ENCODE measurements at places on chromosomes 16 and 17.

GRCh38 chr17:31452561-31453110 lies 61.2 kb downstream of the RAB11FIP4 start:
- no peak for DNase-seq

DNA sequence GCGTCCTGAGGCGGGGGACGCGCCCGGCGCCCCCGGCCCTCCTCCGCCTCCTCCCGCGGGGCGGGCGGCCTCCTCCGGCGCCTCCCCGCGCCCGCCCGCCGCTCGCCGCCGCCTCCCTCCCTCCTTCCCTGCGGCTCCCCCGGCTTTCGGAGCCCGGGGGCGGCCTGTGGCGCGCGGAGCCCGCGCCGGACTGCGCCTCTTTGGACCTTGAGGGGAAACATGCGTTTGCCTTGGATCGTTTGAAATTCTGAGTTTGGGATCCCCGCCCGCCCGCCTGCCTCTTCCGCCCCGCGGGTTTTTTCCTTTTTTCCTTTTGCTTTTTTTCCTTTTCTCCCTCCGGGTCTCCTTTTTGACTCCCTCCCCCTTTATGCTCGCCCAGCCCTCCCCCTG lies 390 bp downstream of the ZNRF1 start:
- DNase-seq = peak; percentile 64

DNA sequence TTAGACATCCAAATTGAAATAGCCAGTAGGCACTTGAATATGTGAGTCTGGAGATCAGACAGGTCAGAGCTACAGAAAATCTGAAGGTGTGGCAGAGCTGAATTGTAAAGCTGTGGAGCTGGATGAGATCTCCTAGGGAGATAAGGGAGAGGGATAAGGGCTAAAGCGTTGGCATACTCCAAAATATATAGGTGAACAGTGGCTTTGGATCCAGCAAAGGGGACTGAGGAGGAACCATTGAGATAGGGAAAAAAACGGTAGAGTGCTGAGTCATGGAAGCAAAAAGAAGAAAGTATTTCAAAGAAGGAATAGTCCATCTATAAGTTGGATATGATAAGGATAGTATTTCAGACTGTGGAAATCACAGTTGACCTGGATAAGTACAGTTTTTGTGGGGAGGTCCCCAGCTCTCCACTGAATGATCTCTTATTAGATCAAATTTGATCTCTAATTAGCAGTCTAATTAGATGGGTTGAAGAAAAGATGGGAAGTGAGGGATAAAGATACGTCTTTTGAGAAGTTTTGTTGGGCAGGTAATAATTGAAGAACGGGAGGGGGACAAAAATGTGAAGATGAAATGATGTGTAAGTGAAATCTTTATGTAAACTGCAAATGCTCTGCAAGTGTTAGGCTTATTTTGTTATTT lies 587 bp upstream of the DBF4B start:
- DNase-seq = no peak

- no peak for DNase-seq
Observed at GRCh38 chr17:36877771-36878170, 59.5 kb upstream of the LHX1 start.

DNA sequence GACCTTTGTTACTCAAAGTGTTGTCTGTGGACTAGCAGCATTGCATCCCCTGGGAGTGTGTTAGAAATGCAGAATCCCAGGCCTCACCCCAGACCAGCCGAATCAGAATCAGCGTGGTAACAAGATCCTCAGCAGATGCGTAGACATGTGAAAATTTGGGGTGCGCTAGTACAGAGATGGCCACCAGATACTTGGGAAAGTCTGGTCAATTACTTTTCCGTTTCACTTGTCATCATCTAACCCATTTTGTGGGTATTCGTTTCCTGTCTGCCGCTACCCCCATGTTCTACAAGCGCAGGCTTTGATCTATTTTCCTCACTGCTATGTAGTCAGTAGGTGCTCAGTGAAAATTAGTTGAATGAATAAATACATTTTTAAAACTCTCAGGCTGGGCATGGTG lies 33.1 kb upstream of the HERPUD1 start:
- DNase-seq = no peak

Data from left ventricle myocardium superior (tissue), 1 donor.